ENCODE measurements at places on chromosomes 2 and 18.

DNA sequence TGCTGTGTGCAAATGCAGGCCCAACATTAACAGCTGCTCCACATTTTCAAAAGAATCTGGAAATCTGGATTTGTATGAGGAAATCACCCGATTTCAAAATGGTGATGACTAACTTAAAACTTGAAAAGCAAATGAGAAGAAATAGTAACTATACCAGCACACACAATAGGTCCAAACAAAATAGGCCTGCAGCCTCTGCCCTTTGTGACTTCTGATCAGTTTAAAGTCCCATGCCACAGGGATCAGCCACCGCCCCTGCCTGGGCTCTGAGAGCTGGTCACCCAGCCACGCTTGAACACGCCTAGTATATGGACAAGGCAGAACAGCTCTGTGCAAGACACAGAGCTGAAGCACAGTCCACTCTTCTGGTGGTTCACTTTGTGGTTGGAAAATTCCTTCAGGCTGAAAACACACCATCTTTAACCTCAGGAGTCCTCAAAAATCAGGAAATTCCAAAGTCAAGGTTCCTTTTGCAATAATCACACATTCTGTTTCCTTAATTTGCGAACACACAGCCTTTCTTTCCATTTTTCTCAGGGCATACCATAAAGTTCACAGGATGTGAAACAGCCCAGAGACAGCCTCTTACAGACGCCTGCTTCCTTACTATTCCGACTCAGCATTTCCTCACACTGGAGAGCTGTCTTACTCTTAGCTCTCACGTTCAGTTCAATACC, 150.1 kb upstream of the RIOK3 start:
- DNase-seq = peak; percentile 22

DNA sequence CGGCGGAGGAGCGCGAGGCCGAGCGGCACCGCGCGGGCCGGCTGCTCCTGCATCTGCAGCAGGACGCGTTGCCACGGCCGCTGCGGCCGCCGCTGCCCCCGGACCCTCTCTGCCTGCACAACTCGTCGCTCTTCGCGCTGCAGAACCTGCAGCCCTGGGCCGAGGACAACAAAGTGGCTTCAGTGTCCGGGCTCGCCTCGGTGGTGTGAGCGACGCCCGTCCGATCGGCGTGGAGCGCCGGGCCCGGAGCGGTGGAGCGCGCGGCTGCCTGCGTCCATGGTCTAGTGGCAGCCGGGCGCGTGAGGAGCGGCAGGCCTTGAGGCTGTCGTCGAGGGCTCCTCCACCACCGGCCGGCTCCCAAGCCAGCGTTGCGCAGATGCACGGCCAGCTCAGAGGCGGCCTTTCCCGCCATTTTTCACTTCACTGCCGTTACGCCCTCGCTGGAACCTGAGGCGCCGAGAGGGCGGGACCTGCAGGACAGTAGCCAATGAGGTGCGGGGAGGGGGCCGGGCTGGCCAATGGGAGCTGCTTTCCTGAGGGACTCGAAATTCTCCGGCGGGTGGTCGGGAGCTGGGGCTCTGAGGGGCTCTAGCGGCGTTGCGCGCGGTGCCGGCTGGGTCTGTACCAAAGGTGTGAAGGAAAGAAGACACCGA, 1.9 kb downstream of the TLX2 start:
- peak; percentile 72 for DNase-seq

- no peak for DNase-seq
Observed at GRCh38 chr2:177261116-177262060, 3.1 kb downstream of the NFE2L2 start.

GRCh38 chr2:146821836-146822316, 1023.0 kb upstream of the ACVR2A start:
- DNase-seq = no peak

DNA sequence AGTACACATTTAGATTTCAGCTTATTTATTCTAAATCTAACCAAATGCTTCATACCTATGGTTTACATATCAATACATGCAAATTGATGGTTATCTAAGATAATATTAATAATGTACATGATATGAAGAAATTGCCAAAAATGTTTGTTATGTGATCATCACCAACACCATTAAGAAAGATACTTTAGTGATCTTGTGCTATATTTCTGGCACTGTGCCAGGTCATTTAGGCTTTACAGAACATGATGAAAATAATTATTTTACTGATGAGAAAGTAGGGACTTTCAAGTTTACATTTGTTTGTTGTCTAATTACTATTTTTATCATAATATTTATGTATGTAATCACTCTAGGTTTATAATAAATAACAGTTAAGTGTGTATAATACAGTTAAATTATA, 158.3 kb downstream of the GULP1 start:
- DNase-seq = no peak

GRCh38 chr2:191020221-191020741, 6.3 kb upstream of the STAT1 start:
- peak; percentile 95 for DNase-seq

DNA sequence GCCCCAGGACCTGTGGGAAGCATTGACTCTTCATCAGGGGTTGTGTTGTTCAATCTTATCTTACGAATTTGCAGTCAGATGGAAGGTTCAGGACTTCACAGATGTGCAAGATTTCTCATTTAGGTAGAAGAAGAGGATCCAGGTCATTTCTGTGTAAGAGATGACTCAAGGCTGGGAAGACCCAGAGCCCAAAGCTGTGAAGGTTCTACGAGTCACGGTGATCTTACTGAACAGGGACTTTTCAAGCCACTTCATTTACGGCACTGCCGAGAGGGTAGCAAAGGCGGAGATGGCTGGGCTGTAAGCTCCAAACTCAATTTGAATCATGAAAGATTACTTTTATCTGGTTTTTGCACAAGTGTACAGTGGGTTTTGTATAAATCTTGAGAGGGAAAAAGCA, 228.0 kb upstream of the MEX3C start:
- DNase-seq = peak; percentile 12

GRCh38 chr2:232530626-232531260, 4.8 kb downstream of the CHRND start:
- no peak for DNase-seq

DNA sequence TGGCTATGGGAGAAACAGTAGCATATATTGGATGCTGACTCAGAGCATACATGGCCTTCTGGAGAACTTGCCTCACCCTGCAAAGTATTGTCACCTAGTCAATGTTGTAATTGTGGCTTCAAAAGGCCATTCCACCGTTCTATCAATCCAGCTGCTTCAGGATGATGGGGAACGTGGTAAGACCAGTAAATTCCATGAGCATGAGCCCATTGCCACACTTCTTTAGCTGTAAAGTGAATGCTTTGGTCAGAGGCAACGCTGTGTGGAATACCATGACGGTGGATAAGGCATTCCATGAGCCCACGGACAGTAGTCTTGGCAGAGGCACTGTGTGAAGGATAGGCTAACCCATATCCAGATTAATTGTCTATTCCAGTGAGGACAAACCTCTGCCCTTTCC, 1300.1 kb upstream of the ACVR2A start:
- DNase-seq = no peak

- DNase-seq = no peak
Observed at GRCh38 chr2:219133976-219134375, 26.6 kb downstream of the NHEJ1 start.

DNA sequence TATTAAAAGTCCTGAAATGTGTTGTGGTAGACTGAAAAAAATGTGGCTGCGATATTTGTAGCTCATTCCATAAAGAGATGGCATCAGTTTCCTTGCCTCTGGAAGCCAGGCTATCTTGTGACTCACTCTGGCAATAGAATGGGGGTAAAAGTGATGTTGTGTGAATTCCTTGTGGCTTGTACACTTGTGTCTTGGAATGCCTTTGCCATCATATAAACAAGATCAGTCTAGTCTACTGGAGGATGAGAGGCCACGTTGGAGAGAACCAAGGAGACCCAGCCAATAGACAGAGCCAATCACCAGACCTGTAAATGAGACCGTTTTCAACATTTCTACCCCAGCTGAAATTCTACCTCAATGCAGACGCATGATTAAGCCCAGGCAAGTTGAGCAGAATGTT, 254.1 kb downstream of the TRIB2 start:
- DNase-seq = no peak

- DNase-seq = no peak
Observed at GRCh38 chr2:224008702-224009261, 30.3 kb downstream of the SERPINE2 start.

GRCh38 chr2:202881570-202881969, 10.0 kb upstream of the ICA1L start:
- DNase-seq = no peak

DNA sequence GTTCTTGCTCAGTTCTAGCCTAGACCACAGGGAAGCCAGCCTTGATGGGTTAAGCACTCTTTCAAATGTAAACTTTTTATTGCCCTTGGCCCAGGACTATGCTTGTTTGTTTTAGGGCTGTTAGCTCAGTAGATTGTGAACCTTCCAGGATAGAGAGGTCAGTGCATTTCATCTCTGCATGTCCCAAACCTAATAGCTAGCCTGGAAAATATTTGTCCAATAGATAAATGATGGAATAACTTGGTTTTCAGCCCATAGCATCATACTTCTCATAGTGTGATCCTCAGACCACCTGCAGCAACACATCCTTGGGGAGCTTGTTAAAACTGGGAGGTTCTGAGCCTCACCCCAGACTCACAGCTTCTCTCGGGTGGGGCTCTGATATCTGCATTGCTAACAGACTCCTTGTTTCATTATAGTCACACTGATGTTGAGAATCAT, 59.8 kb downstream of the TRIB2 start:
- DNase-seq = no peak

- peak; percentile 42 for DNase-seq
Observed at GRCh38 chr2:119476301-119477112, 44.9 kb downstream of the TMEM37 start.

DNA sequence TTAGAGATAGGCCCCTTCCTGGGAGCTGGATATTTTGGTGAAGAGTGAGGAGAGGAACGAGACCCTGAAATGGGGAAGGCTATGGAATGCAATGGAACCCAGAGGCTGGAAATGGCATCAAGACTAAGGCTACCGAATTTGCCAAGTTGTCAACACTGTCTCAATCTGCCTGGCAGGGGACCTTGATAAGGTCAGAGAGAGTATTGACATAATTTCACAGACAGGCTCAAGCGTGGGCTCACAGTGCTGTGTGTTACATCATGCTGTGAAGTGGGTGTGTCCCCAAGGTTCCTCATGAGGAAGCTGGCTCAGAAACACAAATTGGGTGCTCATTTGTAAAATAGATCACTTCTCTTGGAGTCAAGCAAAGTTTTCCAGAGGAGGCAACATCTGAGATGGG, 51.8 kb upstream of the CYRIA start:
- DNase-seq = no peak

DNA sequence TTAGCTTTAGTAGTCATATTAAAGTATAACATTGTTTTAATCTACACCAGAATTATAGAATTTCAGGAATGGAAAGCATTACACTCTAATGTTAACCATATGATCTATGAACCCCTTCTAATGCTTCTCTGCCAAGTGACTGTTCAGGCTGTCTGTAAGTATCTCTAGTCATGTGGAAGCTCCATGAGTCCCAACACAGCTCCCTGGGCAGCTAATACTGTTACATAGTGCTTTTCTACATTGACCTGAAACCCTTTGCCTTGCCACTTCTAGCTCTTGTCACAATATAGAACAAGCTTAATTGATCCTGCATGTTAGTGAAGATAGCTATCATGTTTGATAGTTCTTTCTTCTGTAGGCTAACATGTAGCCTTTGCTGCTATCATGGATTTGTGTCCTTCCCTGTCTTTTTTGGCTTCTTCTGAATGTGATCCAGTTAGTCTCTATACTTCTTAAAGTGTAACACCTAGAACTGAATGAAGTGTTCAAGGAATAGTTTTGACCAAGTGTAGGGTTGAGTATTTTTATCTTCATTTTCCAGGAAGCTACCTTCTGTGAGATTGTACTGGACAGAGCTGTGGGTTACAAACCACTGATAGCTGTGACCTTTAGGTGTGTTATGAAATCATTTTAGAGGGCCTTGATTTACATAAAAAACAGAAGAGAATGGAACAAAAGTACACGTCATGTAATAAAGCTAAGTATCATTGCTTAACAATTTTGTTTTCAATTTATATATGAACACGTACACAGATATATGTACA, 23.7 kb downstream of the BABAM2 start:
- DNase-seq = no peak

GRCh38 chr18:53677480-53677879, 547.0 kb downstream of the MBD2 start:
- DNase-seq = no peak

DNA sequence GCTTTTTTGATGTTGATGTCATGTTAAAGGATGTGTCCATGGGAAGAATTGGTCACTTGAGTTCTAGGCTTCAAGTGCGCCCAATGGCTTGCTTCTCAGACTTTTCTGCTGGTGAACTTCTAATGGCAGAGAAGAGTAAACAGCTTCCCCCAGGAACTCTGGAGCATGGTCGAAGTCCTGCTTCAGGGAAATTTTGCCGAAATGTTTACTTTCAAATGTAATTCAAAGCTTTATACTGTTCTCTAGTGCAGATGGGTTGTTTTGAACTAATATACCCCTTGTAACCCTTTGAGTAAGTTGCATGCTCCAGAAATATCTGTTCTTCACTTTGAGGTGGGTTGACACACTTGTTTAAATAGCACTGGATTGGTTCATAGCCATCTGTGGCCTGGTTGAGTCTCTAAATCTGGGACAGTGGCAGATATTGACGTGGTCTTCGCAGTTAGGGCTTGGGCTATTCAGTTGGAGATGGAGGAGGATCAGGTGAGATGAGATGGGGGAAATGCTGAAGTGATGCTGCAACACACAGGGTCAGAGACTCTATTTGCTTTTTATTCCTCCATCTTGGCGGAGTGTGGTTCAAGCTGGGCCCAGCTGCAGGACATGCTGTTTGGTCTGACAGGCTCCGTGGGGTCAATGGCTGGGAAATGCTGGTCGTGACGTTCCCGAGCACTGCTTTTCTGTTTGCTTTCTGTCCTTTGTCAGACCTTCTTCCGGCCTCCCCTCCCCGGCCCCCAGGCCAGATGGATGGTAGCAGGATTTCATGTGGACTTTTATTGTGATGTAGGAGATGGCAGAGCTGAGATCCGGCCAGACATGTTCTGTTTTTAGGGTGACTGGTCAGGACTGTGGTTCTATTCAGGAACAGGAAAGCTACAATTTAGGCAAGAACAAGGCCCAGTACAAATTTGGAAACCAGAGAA, 35.9 kb downstream of the MYO1B start:
- DNase-seq = no peak

DNA sequence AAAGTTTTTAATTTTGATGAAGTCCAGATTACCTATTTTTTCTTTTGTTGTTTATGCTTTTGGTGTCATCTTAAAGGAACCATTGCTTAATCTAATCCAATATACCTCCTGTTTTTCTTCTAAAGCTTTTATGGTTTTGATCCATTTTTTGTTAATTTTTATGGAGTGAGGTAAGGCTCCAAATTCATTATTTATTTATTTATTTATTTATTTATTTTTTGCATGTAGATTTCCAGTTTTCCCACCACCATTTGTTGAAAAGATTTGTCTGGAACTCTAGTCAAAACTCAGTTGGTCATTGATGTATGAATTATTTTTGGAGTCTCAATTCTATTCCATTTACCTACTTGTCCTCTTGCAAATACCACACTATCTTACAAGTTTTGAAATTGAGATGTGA, 99.4 kb upstream of the RBMS1 start:
- no peak for DNase-seq

- no peak for DNase-seq
Observed at GRCh38 chr2:224671731-224672130, 44.4 kb downstream of the CCDC195 start.

GRCh38 chr2:30336978-30337841, 105.9 kb downstream of the LBH start:
- peak; percentile 80 for DNase-seq

All from activated CD4-positive, alpha-beta T cell treated with anti-CD3 and anti-CD28 coated beads, Interleukin-2, Interleukin-4, amounts not matched to agents 100 ng/mL and 50 ng/mL, durations not matched to agents 16 hours and 8 hours (primary cell).